ENCODE measurements at places on chromosomes 7 and 10. TPM values are rescaled to one million over a fixed set of nuclear protein-coding genes. Genes with fewer than 3 reads are reported as not detected.
A peak's percentile ranks its signal among the peaks of the same experiment; 100 is the strongest.

DNA sequence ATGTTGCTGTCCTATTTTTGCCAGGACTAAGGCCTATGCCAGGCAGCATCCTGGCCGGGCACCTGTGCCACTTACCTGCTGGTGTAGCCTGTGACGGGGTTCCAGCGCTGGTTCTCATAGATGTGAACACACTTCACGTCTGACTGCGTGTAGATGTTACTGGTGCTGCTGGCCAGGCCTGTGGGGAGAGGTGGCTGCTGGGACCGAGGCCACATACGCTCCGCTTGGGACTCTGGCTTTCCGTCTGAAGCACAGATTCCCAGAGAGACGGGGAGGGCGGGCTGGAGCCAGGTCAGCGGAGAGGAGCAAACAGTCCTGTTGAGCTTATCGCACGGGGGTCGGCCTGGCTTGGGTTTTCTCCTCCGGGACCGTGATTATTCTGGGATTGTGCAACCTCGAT is 16.7 kb downstream of the BHLHA15 start:
- no peak for DNase-seq

- no peak for DNase-seq
Observed at GRCh38 chr7:71482284-71482683, 350.3 kb downstream of the GALNT17 start.

- no peak for DNase-seq
Observed at GRCh38 chr7:159136442-159136841, 8.2 kb downstream of the VIPR2 start.

DNA sequence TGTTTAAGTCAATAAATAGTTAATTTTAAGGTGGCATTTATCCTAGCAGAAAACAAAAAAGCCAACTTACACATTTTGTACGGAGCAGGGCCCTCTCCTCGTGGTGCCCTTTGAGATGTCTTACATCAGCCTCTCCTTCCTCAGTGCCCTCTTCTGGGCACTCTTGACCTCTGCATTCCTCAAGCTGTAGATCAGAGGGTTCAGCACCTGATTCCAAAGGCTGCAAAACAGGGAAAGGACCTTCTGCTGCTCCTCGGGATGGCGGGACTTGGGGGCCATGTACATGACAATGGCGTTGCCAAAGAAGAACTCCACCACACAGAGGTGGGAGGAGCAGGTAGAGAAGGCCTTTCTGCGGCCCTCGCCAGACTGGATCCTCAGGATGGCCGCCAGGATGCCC is 4.6 kb upstream of the OR2A14 start:
- DNase-seq, result no peak

- DNase-seq, result peak; percentile 77
Observed at GRCh38 chr7:2566890-2567678, 8.3 kb downstream of the IQCE start.

DNA sequence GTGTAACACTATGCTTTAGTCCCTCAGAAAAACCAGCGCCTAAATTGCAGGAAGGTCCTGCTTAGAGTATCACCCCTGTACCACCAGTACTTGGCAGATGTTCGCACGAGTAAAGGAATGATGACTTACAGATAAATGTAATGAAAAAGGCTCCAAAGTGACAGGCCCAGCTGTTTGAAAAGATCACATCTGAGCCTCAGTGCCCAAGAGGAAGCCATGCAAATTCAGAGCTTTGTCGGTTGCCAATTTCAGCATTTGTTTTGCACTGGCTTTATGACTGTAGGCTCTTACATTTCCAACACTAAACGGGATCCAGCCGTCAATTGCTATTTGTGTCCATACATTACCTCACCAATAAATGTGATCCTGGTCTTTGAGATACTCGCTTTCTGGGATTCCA is 60.6 kb upstream of the GAD2 start:
- no peak for DNase-seq

Gene PTPRZ1
- total RNA-seq, result 1.9 TPM

DNA sequence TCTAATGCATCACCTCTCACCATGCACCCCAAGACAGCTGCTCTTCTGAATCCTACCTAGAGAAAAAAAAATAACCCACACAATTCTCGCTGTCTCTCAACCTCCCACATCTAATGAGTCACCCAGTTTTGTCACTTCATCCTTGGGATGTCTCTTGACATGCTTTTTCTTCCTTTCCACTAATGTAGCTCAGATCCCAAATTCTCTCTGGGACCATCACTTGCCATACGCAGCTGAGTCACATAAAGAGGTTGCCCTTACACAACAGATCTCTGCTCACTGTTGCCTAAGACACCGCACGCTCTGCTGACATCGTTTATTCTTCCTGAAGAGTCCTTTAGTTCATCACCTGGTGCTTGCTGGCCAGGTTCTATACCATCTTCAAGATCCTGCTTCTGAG is 606.0 kb upstream of the GALNT17 start:
- DNase-seq, result no peak

Gene CCDC6
- total RNA-seq, result 28.1 TPM

Gene CHAT
- total RNA-seq, result not detected

DNA sequence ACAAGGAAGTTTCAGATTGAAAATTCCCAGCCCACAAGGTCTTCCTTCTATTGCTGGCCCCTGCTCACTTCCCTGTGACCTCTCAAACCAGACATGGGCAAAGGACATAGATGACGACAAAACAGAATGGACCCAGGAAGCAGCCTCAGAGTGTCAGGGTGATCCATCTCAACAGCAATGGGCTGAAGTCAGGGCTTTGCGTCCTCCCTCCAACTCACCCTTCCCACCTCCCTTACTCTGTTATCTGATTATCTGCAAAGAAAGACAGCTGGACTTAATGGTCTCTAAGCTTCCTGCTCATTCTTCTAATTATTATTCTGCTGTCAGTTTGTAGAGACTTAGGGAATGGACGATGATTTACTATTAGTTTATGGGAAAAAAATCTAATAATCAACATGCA is 115.9 kb downstream of the PIP4K2A start:
- no peak for DNase-seq

- no peak for DNase-seq
Observed at GRCh38 chr7:125899577-125899976, 970.0 kb upstream of the POT1 start.

GRCh38 chr7:88851220-88851619 is 55.7 kb upstream of the TEX47 start:
- DNase-seq, result no peak

GRCh38 chr7:77627309-77627676 is 69.0 kb upstream of the RSBN1L start:
- no peak for DNase-seq

DNA sequence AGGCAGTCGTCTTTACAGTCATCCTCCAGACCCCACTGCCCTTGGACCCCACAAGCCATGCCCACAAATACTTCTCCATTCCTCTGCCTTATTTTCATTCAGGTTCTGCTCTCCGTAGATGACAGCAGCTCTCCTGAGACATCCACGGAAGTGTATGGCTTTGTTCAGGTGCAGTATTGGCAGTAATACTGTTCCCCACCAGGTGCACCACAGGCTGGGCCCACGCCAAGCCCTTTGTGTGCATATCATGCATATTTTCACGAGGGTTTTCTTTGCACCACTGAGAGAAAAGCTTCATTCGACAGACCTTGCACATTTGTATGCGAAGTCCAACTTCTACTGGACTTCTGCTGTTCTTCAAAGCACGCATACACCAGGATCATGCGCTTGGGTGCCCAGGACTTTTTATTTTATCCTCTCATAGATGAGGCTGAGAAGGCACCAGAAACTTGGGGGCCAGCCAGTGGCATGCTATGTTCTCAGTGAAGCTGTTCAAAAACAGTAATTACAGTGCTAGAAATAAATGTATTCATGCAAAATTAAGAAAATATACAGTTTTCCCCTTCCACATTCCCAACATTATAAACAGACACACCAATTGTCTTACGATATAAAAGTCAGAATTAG is 37.8 kb upstream of the PITRM1 start:
- no peak for DNase-seq

GRCh38 chr10:95920798-95921426 is 13.1 kb downstream of the CC2D2B start:
- no peak for DNase-seq

GRCh38 chr7:133846203-133846945 is 280.8 kb upstream of the LRGUK start:
- DNase-seq, result no peak

GRCh38 chr10:114876169-114876568 is 54.6 kb downstream of the FHIP2A start:
- no peak for DNase-seq

Gene PHYHIPL
- 0.11 TPM for total RNA-seq

GRCh38 chr10:3786295-3787015 is 1.4 kb upstream of the KLF6 start:
- peak; percentile 58 for DNase-seq

Gene VPS37D
- 1.6 TPM for total RNA-seq

DNA sequence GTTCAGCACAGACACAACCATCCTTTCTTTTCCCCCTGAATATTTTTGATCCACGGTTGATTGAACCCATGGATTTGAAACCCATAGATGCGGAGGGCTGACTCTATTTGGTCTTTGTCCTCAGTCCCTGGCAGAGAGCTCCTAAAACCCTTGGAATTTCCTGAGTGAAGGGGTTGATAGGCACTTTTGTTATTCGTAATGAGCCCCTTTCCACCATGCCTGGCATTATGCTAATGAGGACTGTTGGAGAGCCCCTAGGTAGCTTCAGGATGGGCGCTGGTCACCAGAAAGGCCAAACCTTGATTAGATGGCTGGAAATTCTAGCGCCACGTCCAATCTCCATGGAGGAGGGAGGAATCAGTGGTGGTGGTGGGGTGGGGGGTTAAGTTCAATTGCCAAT is 205.8 kb upstream of the GRB10 start:
- DNase-seq, result no peak

DNA sequence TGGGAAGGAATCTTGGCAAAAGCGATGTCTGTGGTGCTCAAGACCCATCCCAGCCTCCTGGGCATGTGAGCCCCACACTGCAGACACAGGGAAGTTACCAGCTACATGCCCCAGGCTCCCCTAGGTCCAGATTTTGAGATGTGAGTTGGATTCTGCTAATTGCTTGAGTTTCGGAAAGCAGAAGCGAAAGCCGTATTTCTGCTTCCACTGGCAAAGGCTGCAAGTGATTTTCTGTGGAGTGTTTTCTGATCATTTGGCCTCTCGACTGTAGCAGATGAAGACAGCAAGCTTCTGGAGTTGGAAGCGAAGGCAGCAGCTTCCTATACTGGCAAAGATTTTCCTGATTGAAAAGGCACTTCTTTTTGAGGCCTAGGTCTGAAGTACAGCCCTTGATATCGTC is 29.6 kb downstream of the ANKRD16 start:
- DNase-seq, result no peak

Gene RBAK
- total RNA-seq, result 11.2 TPM

Gene MCU
- 18.1 TPM for total RNA-seq

Gene EBF3
- total RNA-seq, result 9.0 TPM

Gene JAZF1
- total RNA-seq, result 23.9 TPM

- no peak for DNase-seq
Observed at GRCh38 chr10:1461016-1461415, 276.3 kb downstream of the ADARB2 start.

Measured in right cardiac atrium (tissue), 5 donors.